ENCODE measurements at places on chromosomes 4 and X.

DNA sequence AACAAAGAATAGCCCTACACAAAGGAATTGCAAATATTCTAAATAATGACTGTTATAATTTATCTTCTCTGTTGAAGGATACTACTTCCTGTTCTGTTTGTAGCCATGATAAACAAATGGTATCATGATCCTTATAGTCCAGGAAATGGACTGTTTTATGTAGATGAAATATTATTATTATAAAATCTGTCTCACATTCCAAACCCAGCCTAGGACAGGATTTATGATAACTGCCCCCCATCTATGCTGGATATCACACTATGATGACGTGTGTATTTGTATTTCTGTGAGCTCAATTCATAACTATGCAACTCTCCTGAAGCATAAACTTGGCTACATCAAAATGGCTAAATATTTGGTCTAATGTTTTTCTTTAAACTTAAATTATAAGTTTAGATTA lies 21.3 kb downstream of the DMD start:
- no peak for DNase-seq

DNA sequence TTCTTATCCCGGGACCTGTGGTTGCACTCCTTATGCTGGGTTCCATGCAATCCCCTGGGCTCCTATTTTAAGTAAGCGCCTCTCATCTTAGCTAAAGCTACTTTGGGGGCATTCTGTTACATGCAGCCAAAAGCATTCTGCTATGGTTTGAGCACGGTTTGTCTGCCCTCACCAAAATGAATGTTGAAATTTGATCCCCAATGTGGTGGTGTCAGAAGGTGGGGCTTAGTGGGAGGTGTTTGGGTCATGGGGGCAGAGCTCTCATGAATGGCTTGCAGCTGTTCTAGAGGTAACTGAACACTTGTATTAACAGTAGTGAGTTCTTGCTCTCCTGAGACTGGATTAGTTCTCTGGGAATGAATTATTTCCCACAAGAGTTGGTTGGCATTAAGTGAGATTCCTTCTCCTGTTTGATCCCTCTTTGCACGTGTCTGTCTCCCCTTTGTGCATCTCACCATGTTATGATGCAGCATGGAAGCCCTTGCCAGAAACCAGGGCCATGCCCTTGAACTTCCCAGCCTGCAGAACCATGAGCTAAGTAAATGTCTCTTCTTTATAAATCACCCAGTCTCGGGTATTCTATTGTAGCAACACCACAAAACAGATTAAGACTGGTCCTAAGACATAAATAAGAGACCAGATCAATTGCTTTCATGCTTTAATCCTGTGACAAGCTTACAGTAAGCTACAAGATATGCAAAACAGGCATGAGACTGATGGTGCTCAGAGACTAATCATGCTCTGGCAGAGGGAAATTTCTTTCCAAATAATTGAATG lies 141.8 kb downstream of the TSPAN5 start:
- no peak for DNase-seq

- no peak for DNase-seq
Observed at GRCh38 chr4:76803522-76803921, 94.4 kb downstream of the SOWAHB start.

DNA sequence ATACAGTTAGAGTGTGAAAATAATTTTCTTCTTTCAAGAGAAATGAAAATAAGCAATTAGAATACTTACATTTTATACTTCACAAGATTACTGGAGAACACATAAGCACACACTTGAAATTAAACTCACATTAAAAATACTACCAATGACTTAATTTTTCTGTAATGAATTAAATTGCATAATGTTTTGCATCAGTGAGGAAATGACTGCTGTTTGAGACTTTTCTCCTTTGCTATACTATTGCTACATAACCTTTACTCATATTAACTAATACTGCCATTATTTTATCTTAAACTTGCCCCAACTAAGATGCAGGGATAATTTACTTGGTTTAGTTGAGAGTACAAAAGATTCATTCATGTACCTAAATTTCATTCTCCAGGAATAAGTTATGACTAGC lies 590.9 kb downstream of the ARAP2 start:
- DNase-seq, result no peak

DNA sequence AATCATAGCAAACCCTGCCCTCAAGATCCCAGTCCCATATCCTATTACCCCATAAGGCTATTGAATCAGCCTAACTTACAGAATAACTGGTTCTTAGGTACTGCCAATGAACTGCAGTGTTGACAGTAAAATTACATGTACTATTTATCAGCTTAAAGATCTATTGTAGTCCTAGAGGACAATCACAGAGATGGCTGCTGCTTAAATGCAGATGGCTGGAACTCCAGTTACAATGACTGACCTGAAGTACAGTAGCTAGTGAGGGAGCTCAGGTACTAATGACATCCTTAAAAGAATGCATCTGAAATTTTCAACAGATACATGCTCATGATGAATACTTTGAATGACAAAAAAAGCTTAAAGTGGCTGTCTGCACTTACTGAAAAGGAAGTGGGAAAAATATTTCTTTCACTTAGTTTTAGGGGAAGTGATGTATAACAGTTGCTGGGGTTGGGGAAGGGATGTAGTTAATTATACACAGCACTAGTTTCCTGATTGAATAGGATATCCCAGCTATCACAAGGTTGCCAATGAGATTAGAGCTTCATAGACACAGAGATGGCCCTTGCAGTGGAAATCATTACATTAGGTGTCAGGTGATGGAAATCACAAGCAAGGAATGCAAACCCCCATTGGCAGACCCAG lies 42.0 kb downstream of the USP26 start:
- DNase-seq, result no peak

GRCh38 chr4:68079928-68080327 lies 49.7 kb downstream of the TMPRSS11F start:
- no peak for DNase-seq

GRCh38 chrX:27186671-27187070 lies 276.5 kb downstream of the PPP4R3C start:
- DNase-seq, result no peak

GRCh38 chr4:169557061-169557636 lies 55.2 kb downstream of the NEK1 start:
- DNase-seq, result no peak

- peak; percentile 32 for DNase-seq
Observed at GRCh38 chr4:88659055-88659889, 38.4 kb downstream of the NAP1L5 start.

Data from left colon (tissue), 2 donors.